ENCODE measurements at places on chromosomes 1 and 21.

- DNase-seq: no peak
These were observed 2.5 kb upstream of the OLIG1 start for GRCh38 chr21:33067457-33067856.

GRCh38 chr21:45502006-45502345, 40.3 kb downstream of the SLC19A1 start:
- DNase-seq: no peak

GRCh38 chr1:53619367-53620060, 119.5 kb downstream of the GLIS1 start:
- DNase-seq: no peak

DNA sequence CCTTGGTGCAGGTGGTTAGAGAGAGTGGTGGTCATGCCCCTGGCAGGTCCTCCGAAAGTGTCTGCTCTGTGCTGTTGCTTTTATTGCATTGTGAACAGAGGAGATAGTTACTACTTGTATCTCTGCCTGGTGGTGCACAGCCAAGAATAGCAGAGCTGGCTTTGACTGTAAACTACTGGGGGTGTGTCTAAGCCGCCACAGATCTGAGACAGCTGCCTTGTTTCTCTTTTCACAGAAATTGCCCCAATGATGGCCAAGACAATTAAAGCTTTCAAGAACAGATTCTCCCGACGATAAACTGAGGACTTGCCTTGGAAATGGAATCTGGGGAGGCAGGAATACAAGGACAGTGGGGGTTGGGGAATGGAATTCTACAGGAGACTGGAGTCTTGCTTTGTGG, 16.0 kb downstream of the ELOA start:
- DNase-seq: no peak

DNA sequence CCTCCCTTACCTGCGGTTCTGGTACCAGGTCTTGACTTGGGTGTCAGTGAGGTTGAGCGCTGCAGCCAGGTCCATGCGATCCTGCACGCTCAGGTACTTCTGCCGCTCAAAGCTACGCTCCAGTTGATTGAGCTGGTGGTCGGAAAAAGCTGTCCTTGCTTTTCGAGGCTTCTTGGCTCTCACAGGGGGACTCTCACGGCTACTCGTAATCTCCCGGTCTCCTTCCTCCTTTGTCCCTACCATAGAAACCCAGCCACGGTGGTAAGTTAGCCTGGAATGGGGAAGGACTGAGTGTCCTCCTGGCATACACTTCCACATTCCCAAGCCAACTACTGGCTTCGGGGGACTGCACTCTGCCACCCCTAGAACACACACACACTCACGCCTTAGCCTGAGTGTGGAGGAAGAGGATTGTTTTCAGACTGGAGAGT, 2.6 kb downstream of the BARHL2 start:
- no peak for DNase-seq

- DNase-seq: no peak
These were observed 2.0 kb upstream of the CAMTA1 start for GRCh38 chr1:6783221-6783620.

DNA sequence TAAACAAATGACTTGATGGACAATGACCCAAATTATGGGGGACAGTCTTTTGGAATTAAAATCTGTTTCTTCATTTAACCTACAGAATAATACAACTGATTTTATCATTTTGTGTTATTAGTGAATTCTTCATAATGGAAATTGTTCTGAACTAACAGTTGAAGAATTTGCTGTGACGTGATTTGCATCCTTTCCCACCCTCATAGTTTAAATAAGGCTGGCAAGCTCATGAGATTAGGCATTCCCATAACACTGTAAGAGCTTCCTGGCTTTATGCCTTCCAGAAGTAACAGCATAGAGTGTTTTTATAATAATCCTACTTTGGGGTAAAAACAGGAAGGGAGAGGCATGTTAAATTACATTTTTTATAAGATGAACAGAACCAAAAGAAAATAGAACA, 95.7 kb downstream of the ATP6V1G3 start:
- DNase-seq: no peak

DNA sequence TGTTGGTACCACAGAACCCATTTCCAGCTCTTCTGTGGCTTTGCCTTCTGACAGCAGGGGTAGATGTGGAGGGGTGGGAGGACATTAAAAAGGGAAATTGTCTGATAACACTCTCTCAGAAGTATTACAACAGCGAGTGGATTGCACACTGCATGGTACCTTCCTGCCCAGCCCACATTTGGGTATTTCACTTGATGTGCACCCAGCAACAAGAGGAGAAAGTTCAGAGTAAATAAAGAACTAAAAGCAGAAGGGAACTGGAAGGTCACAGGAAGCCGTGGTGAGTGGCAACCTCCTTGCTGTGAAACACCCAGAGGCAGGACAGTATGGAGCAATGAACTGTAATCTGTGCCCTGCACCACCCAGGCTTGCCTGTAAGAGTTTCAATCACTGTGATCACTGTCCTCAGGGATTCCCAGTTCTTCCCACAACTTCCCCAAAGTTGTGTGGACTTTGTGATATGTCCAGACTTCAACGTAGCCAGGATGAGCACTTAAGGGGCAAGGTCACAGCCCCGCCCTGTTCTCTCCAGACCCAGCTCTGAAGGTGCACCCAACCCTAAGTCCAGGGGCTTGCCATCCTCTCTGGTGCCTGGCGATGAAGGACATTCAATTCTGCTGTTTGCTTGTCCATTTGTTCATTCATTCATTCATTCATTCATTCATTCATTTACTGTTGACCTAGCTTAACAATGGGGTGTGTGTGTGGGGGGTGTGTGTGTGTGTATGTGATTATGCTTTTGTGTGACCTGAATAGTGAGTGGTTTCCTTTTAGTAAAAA, 18.7 kb upstream of the F5 start:
- no peak for DNase-seq

GRCh38 chr1:9073143-9073542, 3.7 kb upstream of the SLC2A5 start:
- DNase-seq: no peak

- no peak for DNase-seq
These were observed 60.3 kb downstream of the CD46 start for GRCh38 chr1:207811920-207812720.

DNA sequence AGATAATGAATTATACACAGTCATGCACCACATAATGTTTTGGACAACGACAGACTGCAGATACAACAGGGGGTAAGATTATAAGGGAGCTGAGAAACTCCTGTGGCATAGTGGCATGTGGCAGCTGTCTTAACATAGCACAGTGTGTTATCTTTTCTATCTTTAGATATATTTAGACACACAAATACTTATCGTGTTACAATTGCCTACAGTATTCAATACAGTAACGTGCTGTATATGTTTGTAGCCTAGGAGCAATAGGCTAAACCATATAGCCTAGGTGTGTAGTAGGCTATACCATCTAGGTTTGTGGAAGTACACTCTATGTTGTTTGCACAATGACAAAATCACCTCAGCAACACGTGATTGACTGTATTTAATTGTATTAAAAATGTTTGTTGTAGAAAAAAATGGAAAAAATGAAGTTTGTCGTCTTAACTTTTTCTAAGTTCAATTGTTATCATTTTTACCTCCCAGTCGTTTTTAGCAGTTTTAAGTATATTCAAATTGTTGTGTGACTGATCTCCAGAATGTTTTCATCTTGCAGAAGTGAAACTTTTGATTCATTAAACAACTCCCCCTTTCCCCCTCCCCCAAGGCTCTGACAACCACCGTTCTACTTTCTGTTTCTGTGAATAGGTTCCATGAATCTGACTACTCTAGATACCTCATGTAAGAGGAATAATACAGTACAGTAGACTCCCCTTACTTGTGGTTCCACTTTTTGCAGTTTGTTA, 351.0 kb upstream of the B3GALT2 start:
- DNase-seq: no peak

DNA sequence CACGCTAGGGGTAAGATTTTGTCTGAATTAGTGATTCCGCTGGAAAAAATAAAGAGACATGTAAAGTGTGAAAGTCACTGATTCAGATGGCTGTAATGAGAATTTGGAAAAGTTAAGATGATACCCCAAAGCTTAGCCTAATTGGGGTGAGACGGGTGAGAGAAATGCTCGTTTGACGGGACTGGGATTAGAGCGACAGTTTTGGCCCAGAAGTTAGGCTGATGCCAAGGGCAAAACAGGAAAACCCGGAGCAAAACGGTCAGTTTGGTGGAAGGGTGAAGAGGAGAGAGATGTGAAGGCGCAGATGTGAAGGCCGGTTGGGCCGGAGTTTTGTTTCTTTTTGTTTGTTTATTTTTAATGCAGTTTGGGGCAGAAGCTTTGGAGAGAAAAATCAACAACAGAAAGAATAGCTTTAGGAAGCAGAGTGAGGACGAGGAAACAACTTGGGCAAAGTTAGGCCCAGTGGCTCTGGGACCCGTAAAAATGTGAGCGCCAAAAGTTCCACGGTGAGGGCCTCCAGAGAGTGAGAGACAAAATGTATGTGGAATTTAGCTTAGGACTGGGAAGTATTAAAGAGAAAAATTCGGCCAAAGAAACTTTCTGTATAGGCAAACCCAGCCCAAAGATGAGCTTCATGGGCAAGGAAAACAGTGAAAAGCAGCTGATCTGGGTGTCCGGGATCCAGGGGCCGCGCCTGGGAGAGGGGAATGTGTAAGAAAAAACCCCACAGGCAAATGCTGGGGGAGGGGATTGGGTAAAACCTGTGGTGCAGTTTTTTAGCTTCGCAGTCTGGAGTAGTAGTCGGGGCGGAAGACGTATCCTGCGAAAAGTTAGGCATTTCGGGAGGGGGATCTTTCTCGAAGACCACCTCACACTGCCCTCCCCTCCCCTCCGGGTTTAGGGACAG, 1.2 kb downstream of the DMRTA2 start:
- DNase-seq: no peak

DNA sequence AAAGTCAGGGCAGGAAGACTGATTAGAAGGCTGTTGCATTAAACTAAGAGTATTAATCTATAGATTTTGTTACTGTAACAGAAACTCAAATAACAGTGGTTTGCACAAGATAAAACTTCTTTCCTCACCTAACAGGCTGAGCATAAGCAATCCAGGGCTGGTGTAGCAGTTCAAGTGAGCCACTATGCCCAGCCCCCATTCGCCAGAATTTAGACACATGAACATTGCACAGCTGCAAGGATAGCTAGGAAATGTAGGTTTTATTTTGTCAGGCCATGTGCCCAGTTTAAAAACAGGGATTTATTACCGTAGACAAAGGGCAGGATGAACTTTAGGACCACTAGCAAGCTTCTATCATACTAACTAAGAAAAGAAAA, 19.5 kb upstream of the DOCK7 start:
- DNase-seq: no peak

GRCh38 chr21:45326891-45327440, 39.3 kb upstream of the POFUT2 start:
- DNase-seq: no peak

DNA sequence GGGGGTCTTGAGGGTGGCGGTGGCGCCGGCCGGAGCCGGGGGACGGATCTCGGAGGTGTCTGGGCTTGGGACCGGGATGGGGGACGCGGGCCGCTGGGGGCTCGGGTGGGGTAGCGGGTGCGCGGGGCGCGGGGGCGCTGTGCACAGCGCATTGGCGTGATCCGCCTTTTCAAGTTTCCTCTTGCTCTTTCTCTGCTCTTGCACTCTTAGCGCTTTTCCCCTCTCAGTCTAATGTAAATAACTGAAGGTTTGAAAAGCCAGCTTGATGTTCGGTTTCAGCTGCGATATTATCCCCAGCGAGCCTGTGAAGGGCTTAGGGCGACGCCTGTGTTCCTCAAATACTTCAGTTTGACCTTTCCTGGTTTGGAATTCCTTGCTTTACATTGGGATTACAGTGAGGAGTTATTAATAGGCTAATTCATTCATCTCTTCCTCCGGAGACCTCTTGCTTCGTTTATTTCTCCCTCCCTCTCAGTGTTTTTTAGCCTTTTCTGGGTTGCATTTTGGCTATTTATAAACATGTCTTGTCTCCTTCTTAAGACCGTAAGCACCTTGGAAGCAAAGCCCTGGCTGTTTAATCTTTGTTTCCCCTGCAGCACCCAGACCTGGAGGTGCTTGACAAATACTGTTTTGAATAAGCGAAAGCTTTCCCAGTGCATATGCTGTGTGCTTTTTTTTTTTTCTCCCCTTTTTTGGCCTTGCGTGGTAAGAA, 693 bp downstream of the RAB4A start:
- DNase-seq: no peak

GRCh38 chr1:240663169-240663879, 51.4 kb upstream of the GREM2 start:
- DNase-seq: no peak

DNA sequence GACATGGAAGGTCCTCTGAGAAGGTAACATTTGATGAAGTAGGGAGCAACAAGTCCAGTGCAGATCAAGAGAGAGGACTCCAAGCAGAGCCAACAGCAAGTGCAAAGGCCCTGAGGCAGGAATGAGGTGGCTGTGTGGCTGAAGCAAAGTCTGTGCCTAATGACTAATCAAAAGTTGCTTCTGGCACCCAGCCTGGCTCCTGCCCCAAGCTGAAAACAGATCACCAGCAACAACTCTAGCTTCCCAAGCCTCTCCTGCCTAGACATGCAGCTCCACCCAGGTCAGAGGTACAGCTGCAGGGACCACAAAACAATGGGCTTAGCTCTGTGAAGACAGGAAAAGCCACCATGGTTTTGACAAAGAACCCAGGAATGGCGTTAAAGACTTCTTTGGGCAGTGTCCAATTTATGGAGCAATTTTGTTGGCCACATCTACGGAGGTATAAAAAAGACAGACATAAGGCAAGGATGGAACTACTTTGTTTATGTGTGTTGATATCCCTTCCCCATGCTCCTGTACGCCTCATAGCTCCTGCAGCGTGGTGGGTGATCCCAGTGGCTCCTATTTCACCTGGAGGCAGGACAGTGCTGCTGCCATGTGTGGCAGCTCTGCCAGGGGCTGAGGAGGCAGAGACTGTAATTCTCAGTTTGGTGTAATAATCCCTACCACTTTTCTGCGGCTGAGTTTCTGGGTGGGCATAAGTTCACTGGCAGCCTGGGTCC, 26.4 kb upstream of the IGSF3 start:
- no peak for DNase-seq

DNA sequence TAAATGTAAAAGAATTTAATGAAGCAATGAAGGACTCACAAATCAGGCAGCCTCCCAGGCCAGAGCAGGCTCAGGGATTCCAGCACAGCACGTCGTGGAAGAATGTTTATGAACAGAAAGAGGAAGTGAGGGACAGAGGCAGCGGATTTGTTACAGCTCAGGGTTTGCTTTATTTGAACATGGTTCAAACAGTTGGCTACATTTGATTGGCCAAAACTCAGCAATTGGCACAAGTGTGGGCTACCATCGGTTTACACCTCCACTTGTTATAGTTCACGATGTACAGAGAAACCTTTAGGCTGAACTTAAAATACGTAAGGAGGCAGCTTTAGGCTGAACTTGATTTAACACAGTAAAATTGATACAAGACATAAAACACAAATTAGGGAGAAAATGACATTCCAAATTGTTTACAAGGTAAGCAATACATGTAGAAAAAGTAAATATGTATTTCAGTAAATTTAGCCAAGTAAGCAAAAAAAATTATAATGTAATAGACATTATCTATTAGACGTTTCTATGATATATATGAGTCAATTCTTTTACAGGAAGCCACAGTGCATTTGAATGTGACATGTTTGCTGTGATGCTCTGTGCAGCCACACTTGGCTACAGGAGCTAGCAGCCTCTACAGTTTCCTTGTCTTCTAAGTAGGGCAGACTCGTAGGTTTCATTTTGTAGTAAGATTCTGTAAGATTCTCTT, 126.5 kb downstream of the ADSS2 start:
- DNase-seq: no peak

All from cortex of kidney (tissue), 1 donor.